ENCODE measurements at places on chromosomes 7 and 10. TPM values are rescaled to one million over a fixed set of nuclear protein-coding genes. Genes with fewer than 3 reads are reported as not detected.

DNA sequence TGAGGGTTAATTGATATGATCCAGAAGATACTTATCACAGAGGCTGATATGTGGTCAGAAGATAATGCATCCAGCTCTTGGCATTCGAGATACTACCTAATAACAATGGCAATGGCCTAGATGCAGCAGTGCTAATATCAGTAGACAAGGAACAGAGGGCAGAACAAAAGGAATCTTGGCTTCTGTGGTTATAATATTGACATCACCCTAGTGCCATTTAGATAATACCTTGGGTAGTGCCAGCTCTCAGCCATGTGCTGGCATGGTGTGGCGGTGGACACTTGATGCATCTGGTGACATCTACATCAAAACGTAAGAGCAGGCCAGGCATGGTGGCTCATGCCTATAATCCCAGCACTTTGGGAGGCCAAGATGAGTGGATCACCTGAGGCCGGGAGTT lies 101.8 kb downstream of the CALN1 start:
- no peaks in the 10 kb centered on the region for H3K27me3 ChIP-seq
- H3K36me3 ChIP-seq = no peaks in the 10 kb centered on the region
- H3K27ac ChIP-seq = no peak overlapping the region
- no peaks in the 10 kb centered on the region for H3K4me1 ChIP-seq

CDH23 gene
- 1.6 TPM for total RNA-seq

DNA sequence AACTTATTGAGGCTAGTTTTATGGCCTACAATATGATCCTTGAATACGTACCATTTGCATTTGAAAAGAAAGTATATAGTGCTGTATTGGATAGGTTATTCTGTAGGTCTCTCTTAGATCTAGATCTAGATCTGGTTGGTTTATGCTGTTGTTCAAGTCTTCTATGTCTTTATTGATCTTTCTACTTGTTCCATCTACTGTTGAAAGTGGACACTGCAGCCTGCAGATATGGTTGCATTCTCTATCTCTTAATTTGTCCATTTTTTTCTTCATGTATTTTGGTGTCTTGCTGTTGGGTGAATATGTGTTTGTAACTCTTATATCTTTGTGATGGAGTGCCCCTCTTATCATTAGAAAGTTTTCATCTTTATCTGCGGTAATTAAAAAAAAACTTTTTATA lies 139.4 kb upstream of the PCDH15 start:
- no peak overlapping the region for H3K4me3 ChIP-seq
- no peaks in the 10 kb centered on the region for H3K36me3 ChIP-seq
- H3K27ac ChIP-seq = no peak overlapping the region
- H3K27me3 ChIP-seq = no peaks in the 10 kb centered on the region
- no peaks in the 10 kb centered on the region for H3K4me1 ChIP-seq

OGDHL gene
- total RNA-seq = 0.79 TPM

- DNase-seq = no peak
- H3K27me3 ChIP-seq = no peaks in the 10 kb centered on the region
- peaks cover 30% of the 10 kb centered on the region for H3K36me3 ChIP-seq
- H3K27ac ChIP-seq = no peak overlapping the region
- H3K4me3 ChIP-seq = no peak overlapping the region
- H3K4me1 ChIP-seq = peaks cover 22% of the 10 kb centered on the region
Observed at GRCh38 chr10:102111276-102111675, 8.9 kb downstream of the LDB1 start.

DNA sequence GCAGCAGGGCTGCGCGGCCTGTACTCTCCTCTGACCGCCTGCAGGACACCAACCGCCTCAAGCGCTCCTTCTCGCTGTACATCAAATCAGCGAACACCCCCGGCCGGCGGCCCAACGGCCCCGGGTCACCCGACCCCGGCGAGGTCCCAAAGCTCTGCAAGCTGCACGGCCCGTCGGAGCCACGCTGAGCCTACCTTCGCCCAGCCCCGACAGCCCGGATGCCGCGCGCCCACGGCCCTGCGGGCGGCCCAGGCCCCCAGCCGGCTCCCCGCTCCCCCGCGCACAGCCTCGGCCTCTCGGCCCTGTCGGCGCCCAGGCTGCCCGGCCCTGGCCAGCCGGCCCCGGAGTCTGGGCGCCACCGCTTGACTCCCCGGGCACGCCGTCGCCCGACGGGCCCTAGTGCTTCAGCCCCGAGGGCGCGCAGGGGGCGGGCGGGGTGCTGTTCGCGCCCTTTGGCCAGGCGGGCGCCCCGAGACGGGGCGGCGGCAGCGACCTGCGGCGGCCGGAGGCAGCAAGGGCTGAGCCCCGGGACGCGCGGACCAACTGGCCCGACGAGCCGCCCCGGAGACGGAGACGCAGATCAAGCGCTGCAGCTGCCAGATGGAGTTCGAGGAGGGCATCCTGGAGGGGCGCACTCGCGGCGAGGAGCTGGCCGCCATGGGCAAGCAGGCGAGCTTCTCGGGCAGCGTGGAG lies 11.1 kb upstream of the SEC24C start:
- no peaks in the 10 kb centered on the region for H3K36me3 ChIP-seq
- H3K27ac ChIP-seq = no peak overlapping the region
- DNase-seq = no peak
- no peak overlapping the region for H3K4me3 ChIP-seq

DNA sequence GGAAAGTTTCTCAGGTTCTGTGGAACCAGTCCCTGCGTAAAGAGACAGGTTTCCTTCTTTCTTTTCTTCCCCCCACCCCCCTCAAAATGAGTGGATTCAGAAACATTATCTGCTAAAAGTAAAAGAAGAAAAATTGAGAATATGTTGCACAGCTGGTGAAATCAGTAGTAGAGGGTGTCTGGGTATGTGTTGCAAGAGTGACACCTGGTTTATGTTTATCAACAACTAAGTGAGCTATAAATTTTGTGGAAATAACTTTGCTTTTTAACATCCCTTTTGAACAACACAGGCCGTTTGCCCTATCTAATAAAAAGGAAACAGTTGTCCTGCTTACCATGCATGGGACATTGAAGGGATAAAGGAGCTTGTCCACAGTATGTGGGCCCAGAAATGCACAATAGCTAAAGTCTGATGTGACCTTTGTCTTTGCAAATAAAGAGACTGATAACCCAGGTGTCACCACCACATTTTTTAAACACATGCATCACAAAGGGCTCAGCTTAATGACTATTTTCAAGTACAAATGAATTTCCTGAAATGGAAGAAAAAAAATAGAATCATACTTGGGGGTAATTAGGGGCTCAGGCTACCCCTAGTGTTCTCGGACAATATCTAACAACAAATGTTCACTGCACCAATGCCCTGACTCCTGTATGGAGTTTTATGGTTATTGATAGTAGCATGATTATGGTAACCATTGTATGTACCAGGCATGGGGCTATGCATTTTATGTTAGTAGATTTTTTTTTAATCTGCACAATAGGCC lies 221.7 kb upstream of the TCF7L2 start:
- H3K36me3 ChIP-seq = no peaks in the 10 kb centered on the region
- no peak overlapping the region for H3K4me3 ChIP-seq
- no peak for DNase-seq
- H3K4me1 ChIP-seq = no peaks in the 10 kb centered on the region
- no peaks in the 10 kb centered on the region for H3K27me3 ChIP-seq
- no peak overlapping the region for H3K27ac ChIP-seq

ATRNL1 gene
- 0.37 TPM for total RNA-seq

ABCF2 gene
- total RNA-seq = 38.3 TPM

RSPH10B gene
- total RNA-seq = not detected

- no peaks in the 10 kb centered on the region for H3K27me3 ChIP-seq
- no peak overlapping the region for H3K27ac ChIP-seq
- no peak overlapping the region for H3K4me3 ChIP-seq
- no peaks in the 10 kb centered on the region for H3K36me3 ChIP-seq
- no peaks in the 10 kb centered on the region for H3K4me1 ChIP-seq
Observed at GRCh38 chr7:156423876-156424275, 216.7 kb upstream of the RNF32 start.

- no peak overlapping the region for H3K27ac ChIP-seq
- H3K36me3 ChIP-seq = peaks cover 9% of the 10 kb centered on the region
- H3K27me3 ChIP-seq = no peaks in the 10 kb centered on the region
- H3K4me1 ChIP-seq = no peaks in the 10 kb centered on the region
- no peak overlapping the region for H3K4me3 ChIP-seq
- no peak for DNase-seq
Observed at GRCh38 chr10:1041514-1041913, 7.4 kb downstream of the IDI1 start.

- no peak for DNase-seq
- H3K4me1 ChIP-seq = no peaks in the 10 kb centered on the region
- H3K27ac ChIP-seq = no peak overlapping the region
- no peaks in the 10 kb centered on the region for H3K36me3 ChIP-seq
Observed at GRCh38 chr7:138865843-138866242, 67.8 kb upstream of the ATP6V0A4 start.

DNA sequence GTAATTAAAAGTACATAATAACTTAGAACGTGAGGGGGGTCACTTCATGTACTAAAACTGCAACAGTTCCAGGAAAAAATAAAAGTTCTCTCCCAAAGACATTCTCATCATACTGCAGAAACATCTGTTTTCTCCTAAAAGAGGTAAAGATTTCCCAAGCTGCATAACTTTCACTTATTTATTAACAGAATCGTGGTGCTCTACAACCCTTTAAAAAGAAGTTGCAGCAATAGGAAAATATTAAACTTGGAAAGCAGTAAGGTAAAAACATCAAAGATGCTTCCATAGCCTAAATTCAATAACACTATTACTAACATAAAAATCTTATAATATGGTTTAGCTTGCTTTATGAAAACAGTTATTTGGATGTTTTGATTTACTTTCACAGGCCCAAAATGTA lies 23.3 kb downstream of the ZFAND4 start:
- H3K4me1 ChIP-seq = no peaks in the 10 kb centered on the region
- H3K27me3 ChIP-seq = no peaks in the 10 kb centered on the region
- no peak overlapping the region for H3K4me3 ChIP-seq
